AG04450 (cell line): ENCODE measurements at places on chromosomes 1 and 21.

DNA sequence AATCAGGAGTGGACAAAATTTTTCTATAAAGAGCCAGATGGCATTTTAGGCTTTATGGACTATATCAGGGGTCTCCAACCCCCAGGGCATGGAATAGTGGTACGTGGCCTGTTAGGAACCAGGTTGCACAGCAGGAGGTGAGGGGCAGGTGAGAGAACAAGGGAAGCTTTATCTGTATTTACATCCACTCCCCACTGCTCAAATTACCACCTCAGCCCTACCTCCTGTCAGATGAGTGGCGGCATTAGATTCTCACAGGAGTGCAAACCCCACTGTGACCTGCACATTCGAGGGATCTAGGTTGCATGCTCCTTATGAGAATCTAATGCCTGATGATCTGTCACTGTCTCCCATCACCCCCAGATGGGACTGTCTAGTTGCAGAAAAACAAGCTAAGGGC, 13.9 kb downstream of the PHTF1 start:
- DNase-seq, result no peak

GRCh38 chr1:97137862-97138514, 416.4 kb downstream of the PTBP2 start:
- no peak for DNase-seq

DNA sequence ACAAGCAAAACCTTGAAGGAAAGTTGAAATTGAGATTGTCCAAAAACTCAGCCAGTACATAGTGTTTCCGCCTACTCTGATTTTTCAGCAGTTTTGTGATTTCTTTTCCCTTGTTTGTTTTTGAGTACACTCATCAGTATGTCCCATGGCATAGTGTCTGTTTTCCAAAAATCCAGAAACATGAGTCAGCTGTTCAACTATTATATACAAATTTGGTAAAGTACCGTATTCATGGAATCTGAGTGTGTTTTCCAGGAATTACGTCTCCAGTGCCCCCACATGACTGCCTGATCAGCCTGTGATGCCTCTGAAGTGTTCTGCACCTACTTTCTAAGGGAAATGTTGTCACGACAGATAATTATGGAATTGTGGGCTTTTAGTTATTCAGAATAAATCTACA, 186.8 kb downstream of the LTN1 start:
- peak; percentile 84 for DNase-seq

GRCh38 chr21:33963848-33964555, 48.4 kb upstream of the ATP5PO start:
- DNase-seq, result no peak

- no peak for DNase-seq
Observed at GRCh38 chr1:224545571-224545970, 70.5 kb upstream of the CNIH3 start.

- no peak for DNase-seq
Observed at GRCh38 chr1:43949678-43950077, 2.9 kb downstream of the IPO13 start.

GRCh38 chr1:33635336-33636012, 163.0 kb downstream of the ZSCAN20 start:
- no peak for DNase-seq

DNA sequence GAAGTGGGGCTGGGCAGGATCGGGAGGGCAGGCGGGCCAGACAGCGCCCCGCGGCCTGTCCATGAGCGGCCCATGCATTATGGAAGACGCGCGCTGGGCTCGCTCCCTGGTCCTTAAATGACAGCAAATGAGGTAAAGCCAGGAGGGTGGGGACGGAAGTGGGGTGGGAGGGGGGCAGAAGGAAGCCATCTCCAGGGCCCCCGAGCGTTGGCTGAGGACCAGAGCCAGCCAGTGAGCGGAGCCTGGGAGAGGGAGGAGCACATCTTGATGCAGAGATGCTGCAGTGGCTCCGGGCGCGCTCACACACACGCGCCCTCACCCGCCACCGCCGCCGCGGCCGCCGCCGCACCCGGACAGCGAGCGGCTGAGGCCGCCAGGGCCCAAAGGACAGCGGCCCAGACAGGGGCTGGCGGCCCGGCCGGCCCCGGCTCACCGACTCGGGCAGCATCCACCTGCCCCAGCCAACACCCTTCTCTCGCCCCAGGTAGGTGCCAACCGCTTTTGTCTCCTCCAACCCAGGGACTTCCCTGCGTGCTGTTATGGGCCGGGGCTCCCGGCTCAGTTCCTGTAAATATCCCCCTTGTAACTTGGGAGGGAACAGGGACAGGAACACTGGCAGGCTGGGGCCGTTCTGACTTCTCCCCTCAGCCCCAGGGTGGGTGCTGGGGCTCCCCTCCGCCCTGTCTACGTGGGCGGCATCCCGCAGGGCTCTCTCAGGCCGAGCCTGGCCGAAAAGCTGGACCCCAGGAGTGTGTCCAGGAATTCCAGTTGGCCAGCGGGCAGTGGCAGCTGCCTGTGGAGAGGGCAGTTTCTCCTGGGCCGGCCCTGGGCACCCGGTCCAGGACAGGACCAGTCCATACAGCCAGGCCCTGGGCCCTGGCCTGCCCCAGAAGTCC, at the start of gene CNTN2:
Gene CNTN2 (plus strand): TSS at position 302 of the 896 bp plus-strand sequence. CDS start 9,974 bp downstream, outside the sequence.
- DNase-seq, result no peak
